RWPE2 (cell line): ENCODE measurements at places on chromosomes 11 and 22.
A peak's percentile ranks its signal among the peaks of the same experiment; 100 is the strongest.

DNA sequence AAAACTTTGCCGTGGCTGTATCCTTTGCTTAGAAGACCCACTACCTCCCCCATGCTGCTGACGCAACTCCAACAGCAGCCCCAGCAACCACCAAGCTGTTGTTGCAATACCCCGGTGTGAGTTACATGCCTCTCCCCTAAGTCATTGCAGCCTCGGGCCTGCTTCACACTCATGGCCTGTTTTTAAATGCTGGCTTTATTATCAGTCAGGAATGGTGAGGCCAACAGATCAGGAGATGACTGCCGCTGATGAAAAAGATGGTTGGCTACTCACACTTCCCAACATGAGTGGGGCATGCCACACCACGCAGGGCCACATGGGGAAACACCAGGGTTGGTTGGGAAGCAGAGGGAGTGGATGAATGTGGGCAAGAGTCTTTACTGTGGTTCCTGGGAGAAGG, 171.5 kb upstream of the SYT13 start:
- no peak for DNase-seq

DNA sequence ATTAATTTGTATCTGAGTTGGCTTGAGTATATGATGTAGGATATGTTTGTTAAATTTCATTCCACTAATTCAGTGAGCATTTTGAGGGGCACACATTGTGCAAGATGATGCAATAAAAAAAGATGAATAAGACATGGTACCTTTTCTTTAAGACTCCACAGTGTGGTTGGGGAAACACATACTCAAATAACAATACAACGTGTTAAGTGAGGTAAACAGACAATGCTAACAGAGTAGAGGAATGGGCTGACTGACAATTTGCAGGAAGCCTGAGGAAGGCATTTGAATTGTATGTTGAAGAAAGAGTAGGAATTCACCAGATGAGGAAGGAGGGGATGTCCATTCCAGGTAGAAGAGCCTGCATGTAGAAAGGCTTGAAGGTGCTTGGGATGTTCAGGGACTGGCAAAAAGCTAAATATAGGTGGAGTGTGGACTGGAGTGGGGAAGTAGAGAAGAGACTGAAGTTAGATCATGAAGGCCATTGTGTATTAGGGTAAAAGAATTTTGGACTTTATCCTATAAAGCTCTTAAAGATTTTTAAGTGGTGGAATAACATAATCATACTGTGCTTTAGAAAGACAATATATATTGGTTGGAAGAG, 6.8 kb downstream of the RNF169 start:
- no peak for DNase-seq

DNA sequence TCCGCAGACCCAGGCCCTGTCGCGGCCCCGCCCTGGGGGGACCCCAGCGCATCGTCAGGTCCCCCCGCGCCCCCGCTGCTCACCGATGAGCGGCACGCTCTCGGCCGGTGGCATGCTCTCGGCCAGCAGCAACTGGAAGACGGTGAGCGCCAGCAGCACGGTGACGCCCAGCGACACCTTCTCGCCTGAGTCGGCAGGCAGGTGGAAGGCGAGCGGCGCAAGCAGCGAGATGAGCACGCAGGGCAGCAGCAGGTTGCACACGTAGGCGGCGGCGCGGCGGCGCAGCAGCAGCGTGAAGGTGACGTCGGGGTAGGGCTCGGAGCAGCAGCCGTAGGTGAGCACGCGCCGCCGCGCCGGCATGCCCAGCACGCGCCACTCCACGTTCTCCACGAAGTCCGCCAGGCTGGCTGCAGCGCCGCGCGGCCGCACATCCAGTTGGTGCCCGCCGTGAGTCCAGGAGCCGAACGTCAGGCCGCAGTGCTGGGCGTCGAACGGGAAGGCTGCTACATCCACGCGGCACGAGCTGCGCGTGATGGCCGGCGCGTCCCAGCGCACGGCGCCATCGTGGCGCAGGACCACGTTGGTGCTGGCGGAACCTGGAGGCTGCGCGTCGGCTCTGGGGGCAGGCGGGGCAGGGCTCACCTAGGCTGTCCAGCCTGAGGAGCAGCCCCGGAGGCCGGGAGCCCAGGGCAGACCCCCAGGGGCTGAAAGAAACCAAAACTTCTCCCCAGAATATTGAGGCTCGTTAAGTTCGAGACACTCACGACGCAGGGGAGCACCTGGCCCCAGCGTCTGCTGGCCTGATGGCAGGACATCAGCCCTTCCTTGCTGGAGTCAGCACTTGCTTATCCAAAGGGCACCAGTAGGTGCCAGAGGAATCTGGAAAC, 3.8 kb downstream of the CHRNA10 start:
- no peak for DNase-seq

- DNase-seq, result no peak
Observed at GRCh38 chr11:121651257-121651605, 198.5 kb upstream of the SORL1-AS1 start.

DNA sequence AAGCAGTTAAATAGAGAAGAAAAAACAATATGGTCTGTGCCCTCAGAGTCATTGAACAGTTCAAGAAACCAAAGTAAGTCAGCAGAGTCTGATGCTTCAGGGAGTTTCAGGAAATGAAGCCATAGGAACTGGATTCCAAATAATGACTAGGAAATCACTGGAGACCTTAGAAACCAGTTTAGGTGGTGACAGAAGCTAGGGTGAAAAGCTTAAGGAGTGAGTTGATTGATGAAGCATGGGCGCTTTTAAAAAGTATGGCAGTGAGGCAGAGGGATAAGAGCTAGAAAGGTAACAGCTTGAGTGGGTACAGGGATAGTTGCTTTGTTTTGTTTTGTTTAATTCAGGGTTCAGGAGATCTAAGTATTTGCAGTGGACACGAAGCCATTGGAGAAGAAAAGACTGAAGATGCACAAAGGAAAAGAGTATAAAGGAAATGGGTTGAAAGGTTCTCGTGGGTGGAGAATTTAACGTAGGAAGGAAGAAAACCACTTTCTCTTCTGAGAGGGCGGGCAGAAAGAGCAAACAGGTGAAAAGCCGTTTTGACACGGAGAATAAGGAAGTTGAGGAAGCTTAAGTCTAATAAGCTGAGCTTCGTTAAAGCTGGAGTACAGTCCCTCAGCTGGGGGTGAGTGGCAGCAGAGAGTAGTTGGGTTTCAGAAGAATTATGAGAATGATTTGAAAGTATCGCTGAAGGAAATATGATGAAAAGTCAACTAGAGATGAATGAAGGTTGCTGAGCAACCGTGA, 14.8 kb downstream of the SGSM3 start:
- no peak for DNase-seq

- no peak for DNase-seq
Observed at GRCh38 chr22:44667829-44668189, 34.2 kb upstream of the PRR5 start.

DNA sequence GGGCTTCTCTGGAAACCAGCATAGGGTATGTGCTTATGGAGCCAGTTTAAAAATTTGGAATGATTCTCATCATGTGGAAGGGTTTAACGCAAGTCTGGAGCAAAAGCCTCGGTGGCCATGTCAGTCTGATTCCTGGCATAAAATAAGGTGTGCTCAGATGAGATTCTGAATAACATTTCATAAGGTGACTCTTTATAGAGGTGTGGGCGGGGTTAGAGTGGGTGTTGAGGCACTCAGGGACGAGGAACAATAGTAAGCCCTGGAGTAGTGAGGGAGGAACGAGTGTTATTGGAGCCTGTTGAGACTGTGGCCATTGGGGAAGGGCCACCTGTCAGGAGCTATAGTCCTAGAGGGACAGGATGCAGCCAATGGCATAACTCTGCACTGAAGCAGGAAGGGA, 13.0 kb upstream of the KIRREL3 start:
- DNase-seq, result no peak

DNA sequence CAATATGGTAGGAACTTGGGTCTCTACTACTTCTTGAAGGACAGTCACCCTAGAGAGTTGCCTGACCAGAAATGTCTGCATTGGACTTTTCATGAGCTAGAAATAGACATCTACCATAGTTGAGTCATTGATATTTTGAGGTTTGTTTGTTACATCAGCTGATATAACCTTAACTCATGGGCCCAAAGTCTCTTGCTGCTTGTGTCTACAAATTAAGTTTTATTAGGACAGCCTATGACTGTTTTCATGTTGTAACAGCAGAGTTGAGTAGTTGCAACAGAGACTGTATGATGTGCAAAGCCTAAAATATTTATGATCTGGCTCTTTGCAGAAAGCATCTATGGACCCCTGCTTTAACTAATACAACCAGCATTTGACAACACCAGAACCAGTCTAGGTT, 155.3 kb downstream of the MIAT start:
- DNase-seq, result no peak

GRCh38 chr11:45341372-45341771, 55.2 kb upstream of the SYT13 start:
- no peak for DNase-seq

DNA sequence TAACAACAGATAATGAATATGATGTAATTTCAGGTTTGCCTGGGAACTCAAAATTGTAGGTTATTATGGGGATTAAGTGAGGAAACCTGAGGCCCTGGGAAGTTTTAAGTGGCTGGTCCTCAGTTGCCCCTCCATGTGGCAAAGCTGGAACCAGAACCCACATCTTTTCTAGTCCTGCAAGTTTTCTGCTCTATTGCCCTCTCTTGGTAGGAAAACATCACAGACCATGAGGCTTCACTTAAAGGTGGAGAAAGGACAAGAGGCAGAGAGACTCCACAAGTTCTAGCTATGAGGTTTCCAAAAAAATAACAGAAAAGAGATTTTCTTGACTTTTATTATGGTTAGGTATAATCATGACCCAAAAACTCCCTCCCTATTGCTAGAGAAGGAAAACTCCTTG, 115.5 kb upstream of the DDI1 start:
- DNase-seq, result no peak

- DNase-seq, result no peak
Observed at GRCh38 chr11:47044119-47044518, 107.6 kb downstream of the CSTPP1 start.

GRCh38 chr11:115645631-115646317, 141.6 kb upstream of the CADM1 start:
- DNase-seq, result no peak

DNA sequence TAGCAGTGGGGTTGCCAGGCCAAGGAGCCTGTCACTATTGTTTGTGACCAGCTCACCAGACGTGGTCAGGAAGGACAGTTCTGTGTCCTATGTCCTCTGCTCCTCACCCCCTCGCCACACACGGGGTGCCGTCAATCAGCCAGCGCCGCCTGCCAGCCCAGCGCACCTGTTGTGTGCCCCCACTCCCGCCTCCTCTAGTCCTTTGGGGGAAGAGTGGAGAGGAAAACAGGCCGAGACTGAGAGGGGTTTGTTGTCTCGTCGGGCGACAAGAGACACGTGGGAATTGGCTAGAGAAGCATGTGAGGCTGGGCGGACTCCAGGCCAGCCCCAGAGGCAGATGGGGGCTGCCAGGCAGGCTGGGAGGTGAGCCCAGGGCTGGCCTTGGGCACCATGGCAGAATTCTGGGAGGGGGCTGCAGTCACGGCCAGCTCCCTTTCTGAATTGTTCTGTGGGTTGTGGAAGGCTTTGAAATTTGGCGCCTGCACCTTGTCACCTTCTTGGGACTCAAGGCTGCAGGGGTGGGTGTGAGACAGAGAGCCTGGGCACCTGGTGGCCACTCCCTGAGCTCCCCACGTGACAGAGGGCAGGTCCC, 3.1 kb upstream of the KCNQ1OT1 start:
- DNase-seq, result peak; percentile 44

DNA sequence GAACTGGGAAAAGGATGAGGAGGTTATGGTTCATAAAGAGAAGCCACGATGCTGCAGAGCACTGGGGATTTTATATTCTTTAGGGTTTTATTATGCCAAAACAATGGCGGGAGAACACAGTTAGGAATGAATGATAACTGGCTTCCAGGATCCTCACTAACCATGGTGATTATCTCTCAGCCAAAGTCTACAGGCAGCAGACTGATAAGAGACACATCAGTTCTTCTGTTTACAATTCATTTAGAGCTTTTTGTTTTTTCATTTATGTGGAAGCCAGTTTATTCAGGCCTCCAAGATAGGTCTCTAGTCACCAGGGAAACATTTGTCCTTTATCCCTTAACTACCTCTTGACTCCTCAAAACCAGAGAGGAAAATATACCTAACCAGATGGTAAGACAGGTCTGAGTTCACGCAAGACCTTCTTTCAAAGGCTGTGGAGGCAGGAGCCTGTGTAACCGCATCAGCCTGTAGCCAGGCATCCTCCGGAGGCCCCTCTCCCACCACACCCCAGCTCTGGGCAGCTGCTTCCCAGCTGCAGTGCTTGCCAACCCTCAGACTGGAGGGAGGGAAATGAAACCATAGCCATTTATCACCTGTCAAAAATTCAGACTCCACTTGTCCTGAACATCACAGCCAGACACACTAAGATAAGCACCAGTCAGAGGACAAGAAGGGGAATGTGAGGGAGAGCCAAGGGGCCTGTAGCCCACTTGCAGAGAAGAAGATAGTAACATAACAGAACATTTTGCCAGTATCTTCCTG, 57.2 kb upstream of the FAM181B start:
- DNase-seq, result no peak

DNA sequence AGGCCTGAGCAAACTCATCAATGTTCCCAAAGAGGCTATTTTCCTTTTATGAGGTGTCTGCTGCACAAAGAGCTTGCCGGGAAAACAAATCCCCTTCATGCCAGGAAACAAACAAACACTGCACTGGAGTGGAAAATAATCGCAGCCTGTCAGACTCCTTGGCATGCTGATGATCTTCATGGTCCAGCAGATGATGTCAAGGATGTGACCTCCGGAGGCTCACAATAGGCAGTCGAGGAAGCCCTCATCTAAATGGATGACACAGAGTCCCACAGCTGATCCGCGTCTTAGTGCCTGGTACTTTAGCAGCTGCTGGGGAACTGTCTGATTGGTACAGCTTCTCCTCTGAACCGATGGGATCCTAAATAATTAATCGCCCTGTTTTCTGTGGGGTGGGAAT, 187.6 kb downstream of the TENM4 start:
- no peak for DNase-seq

- no peak for DNase-seq
Observed at GRCh38 chr11:64831411-64831891, 13.0 kb downstream of the CDC42BPG start.

- DNase-seq, result no peak
Observed at GRCh38 chr22:40857309-40857855, 434 bp downstream of the XPNPEP3 start.

GRCh38 chr11:1218256-1218787, 4.5 kb upstream of the MUC5B start:
- peak; percentile 34 for DNase-seq

GRCh38 chr11:65208785-65209710, 27.3 kb downstream of the CAPN1 start:
- DNase-seq, result no peak
